Myocyte (in vitro differentiated cells): ENCODE measurements at places on chromosomes 7 and 10.

DNA sequence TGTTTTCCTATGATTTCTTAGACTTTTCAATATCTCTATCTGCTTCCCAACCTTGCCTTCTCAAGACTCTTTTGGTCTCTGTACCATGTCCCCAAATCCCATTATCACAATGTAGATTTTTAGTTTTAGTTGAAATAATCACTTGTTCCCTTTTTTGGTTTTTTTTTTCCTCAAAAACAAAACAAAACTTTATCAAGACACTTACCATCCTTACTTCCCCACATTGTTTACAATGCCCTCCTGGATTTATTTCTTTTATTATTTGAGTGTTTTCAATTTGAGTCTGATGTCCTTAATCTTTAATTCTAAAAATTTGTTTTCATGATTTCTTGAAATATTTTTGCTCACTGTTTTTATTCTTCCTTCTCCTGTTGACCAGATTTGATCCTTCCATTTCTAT, 112.6 kb downstream of the CPED1 start:
- DNase-seq = no peak

DNA sequence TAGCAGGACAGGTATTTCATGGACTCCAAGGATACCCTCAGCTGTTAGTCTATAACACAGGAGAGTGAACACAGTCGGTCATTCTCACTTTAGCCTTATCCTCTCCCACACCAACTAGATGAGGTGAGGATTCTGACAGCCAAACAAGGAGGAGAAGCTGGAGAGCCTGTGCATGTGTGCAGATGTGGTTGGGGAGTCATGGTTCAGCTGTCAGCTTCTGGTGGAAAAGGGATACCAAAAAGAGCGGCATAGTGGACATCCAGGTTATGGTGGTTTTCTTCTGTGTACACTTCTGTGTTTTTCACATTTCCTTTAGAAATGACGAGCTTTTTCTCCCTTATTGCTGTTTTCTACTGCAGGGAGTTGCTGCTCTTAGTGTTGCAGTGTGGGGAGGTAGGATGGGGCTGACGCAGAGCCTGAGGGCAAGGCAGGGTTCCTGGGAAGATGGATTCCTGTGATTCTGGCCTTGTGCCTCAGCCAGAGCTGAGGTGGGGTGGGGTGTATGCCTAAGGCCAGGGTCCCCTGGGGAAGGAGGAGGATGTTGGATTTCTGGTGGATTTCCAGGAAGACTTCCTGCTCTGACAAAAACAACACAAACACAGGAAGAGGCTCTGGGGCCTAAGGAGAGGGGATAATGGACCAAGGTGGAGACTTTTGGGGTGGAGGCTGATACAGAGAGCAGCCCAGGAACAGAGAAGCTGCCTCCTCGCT, 26.6 kb downstream of the PLAU start:
- peak; percentile 54 for DNase-seq

GRCh38 chr10:54396031-54396430, 405.0 kb downstream of the PCDH15 start:
- DNase-seq = no peak

DNA sequence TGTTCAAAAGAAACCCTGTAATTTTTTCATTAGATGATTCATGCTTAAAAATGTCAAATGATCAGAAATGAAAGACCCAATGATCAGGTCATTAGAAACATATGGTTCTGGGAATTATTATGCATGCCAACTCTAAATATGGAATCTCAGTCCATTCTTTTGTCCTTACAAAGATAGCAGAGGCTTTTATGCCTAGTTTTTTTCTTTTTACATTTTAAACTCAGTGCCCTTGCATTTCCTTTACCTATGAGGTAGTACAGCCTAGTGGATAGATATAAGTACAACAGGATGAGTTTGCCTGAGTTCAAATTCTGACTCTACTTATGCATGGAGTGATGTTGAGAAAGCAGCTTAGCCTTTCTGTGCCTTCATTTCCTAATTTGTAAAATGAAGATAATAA, 392.9 kb downstream of the SUGCT start:
- DNase-seq = no peak

DNA sequence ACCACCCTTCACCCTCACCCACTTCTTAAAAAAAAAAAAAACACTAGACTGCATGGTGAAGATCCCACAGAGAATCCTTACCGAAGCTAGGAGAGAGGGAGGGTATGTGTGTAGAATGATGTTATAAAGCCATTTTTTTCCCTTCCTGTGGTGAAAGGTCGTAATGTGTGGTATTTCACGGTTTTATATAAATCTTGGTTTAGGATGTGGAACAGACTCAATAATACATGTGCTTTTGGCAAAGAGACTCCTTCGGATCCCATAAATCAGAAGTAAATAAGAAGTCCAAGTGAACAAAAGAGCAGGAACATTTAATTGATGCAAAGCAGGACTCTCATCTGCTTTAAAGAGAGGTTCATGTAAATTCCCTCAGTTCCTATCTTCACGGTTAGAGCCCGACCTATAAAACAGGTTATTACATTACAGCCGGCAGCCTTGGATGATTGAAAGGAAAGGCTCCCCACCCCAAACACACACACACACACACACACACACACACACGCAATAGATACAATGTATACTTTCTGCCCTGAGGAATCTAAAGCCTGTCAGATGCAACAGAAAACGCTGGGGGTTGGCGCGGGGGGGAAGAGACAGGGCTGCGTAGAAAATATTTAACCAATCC, 8.8 kb downstream of the DLX5 start:
- DNase-seq = no peak

DNA sequence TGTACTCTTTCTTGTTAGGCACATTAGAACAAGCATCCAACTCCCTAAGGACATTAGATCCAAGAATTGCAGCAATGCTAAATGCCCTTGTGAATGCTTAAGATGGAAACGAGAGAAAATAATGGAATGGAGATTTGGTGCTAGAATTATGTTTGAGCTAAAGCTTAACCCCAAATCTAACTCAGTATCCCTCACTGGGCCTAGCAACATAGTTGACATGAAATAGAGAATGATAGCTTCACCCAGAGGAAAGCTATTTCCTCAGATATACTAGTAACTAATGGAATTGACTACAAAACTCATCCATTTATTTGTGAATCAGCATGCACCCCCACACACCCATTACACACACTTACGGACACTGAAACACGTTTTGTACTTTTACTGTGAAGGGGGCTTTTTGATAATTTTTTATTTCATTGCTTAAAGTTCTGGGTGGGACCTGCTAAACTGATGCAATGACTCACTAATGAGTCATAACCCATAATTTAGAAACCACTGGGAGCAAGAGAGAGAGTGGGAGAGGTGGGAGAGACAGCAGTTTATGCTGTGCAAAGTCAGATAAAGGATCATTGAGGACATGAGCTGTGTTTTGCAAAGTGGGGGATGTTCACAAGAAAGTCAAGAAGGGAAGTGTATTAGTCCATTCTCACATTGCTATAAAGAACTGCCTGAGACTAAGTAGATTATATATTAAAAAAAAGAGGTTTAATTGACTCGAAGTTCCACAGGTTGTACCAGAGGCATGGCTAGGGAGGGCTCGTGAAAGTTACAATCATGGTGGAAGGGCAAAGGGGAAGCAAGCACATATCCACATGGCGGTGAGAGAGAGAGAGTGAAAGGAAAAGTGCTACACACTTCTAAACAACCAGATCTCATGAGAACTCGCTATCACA, 382.7 kb downstream of the SFMBT2 start:
- DNase-seq = no peak

GRCh38 chr10:110326351-110327032, 21.8 kb upstream of the SMNDC1 start:
- peak; percentile 56 for DNase-seq

- peak; percentile 50 for DNase-seq
These were observed 126.5 kb downstream of the SH2D4B start for GRCh38 chr10:80664071-80664680.

- DNase-seq = no peak
These were observed 48.4 kb upstream of the BET1 start for GRCh38 chr7:94052398-94053180.

GRCh38 chr10:29735628-29736365, 101.0 kb upstream of the SVIL start:
- DNase-seq = peak; percentile 71

GRCh38 chr7:104133238-104133637, 74.6 kb downstream of the ORC5 start:
- peak; percentile 4 for DNase-seq

DNA sequence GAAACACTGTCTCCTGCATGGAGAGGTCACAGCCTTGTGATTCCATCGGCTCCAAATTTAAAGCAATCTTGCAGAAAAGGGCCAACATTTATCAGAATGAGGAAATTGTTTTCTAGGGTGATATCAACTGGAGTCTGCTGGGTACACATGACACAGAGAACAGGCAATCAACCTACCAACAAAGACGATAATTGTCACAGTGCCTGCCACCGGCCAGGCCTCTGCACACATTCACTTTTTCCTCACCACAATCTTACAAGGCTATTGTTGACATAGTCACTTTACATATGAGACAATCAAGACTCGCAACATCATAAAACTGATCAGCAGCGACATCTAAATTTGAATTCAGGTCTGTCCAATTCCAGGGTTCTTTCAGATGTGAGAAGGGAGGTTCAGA, 189.4 kb downstream of the KCNMA1 start:
- no peak for DNase-seq
